Retina (tissue), 1 donor: ENCODE measurements at places on chromosomes 3 and 15.

- peak; percentile 63 for DNase-seq
Measured at GRCh38 chr3:127796831-127797150, 25.5 kb downstream of the MGLL start.

DNA sequence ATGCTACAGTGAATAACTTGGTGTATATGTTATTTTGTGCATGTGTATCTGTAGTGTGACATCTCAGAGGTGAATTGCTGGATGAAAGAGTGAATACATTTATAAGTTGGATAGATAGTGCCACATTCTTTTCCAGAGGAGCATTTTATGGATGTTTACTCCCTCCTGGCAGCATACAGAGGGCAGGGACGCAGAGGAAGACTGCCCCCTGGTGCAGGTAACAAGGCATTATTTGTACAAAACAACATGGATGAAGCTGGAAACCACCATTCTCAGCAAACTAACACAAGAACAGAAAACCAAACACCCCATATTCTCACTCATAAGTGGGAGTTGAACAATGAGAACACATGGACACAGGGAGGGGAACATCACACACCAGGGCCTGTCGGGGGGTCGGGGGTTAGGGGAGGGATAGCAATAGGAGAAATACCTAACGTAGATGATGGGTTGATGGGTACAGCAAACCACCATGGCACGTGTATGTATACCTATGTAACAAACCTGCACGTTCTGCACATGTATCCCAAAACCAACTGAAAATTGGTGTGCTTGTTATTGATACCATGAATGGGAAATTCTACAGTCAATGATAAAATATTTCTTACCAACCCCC lies 57.9 kb upstream of the CTXND1 start:
- no peak for DNase-seq

DNA sequence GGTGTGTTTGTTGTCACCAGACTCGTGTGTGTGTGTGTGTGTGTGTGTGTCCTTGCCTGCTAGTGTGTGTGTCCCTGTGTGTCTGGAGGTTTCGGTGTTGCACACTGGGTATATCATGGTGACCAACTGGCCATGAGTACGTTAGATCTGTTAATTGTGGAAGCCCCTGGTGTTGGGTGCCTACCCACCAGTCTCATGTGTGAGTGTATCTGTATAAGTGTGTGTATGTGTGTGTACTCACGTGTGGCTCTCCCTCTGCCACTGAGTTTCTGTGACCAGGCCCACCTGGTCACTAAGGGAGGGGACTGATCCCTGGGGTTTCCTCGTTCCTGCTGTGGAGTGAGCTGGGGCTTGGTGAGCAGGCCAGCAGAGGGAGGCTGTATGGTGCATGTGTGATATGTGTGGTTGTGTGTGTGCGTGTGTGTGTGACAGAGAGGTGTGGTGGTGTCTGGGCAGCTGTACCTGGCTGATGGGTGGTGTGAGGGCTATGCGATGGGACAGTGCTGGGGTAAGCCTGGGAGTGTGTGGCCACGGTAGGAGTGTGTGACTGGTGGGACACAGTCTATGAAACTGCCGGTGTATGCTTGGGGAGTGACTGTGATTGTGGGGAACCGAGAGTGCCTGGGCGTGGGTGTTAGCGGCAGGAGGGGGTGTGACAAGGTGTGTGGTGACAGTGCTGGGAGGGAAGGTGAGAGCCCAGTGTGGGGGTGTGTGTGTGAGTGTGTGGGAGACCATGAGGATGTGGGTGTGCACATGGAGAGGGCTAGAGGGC lies 1.8 kb downstream of the PRKCD start:
- DNase-seq, result peak; percentile 27

- DNase-seq, result no peak
Measured at GRCh38 chr3:48652923-48653715, 9.6 kb downstream of the CELSR3 start.

DNA sequence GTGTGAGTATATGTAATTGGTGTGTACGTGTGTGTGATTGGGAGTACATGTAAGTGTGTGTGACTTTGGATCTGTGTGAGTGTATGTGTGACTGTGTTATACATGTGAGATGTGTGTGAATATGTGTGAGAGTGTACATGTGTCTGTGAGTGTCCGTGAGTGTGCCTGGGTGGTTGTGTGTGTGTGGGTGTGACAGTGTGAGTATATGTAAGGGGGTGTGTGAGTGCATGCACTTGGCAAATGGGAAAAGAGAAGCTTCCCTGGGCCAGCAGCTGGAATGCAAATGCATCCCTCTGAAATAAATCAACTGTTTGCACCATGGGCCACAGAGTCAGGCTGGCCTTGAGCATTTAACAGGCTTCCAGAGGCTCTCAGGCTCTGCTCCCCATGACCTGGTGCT lies 63.6 kb downstream of the MINAR1 start:
- no peak for DNase-seq

- DNase-seq, result no peak
Measured at GRCh38 chr3:104066658-104067057, 1300.1 kb upstream of the ALCAM start.

GRCh38 chr15:38885471-38885952 lies 320.9 kb upstream of the RASGRP1 start:
- DNase-seq, result no peak

DNA sequence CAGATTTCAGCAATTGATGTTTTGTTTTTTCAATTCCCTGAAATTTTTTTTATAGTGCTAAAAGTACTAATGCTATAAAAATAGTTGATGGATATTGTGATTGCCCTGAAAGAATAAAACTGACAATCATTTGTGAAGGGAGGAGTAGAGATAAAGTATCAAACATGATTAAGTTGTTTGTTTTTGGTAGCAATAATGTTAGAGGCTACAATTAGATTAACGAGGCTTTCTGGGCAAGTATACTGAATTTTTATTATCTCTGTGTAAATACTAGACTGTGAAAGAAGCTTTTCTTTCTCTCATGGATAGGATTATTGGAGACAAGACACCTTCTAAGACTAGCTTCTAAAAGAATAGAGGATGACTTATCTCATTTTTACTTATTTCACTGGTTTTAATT lies 15.6 kb downstream of the NR1D2 start:
- DNase-seq, result no peak

- no peak for DNase-seq
Measured at GRCh38 chr15:68421798-68422402, 10.1 kb downstream of the ITGA11 start.

GRCh38 chr3:12149029-12149428 lies 9.7 kb downstream of the TIMP4 start:
- no peak for DNase-seq
